ENCODE measurements at places on chromosomes 7 and 10.

DNA sequence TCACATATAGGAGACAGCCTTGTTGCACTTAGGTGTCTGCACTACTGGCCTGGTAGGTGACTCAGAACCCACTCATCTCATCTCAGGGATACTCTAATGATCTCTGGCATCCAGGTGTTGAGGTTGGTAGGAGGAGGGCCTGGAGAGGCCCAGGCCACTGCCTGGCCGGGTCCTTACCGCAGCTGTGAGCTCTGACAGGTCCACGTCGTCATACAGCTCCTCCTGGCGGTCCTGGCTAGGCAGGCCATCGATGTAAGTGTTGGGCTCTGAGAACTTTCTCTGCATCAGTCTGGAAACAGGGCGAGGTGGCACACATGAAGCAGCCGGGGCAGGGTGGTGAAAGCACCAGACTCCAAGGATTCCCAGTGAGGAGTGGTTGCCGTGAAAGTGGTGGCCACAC, 62.1 kb downstream of the VWA2 start:
- DNase-seq, result no peak

- no peak for DNase-seq
Measured at GRCh38 chr7:103380395-103381191, 33.1 kb downstream of the PSMC2 start.

DNA sequence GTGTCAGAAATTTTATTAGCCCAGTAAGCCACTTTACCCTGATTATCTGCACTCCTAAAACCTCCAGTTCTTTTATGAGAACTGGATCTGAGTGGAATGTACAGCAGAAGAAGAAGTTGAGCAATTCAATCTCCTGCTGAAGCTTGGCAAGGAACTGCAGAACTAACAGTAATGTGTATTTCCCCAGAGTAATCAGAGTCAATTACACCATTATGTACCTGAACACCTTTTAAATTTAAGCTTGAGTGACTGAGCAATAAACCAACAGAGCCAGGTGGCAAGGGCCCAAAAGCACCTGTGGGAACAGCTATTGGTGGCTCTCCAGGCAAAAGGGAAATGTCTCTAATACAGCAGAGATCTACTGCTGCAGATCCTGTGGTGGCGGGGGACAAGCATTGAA, 40.1 kb upstream of the AKR1C2 start:
- no peak for DNase-seq

GRCh38 chr7:103141753-103142404, 7.0 kb downstream of the NAPEPLD start:
- no peak for DNase-seq

- DNase-seq, result no peak
Measured at GRCh38 chr10:114334301-114334700, 70.0 kb downstream of the AFAP1L2 start.

GRCh38 chr7:46532571-46532970, 611.5 kb upstream of the IGFBP3 start:
- no peak for DNase-seq

DNA sequence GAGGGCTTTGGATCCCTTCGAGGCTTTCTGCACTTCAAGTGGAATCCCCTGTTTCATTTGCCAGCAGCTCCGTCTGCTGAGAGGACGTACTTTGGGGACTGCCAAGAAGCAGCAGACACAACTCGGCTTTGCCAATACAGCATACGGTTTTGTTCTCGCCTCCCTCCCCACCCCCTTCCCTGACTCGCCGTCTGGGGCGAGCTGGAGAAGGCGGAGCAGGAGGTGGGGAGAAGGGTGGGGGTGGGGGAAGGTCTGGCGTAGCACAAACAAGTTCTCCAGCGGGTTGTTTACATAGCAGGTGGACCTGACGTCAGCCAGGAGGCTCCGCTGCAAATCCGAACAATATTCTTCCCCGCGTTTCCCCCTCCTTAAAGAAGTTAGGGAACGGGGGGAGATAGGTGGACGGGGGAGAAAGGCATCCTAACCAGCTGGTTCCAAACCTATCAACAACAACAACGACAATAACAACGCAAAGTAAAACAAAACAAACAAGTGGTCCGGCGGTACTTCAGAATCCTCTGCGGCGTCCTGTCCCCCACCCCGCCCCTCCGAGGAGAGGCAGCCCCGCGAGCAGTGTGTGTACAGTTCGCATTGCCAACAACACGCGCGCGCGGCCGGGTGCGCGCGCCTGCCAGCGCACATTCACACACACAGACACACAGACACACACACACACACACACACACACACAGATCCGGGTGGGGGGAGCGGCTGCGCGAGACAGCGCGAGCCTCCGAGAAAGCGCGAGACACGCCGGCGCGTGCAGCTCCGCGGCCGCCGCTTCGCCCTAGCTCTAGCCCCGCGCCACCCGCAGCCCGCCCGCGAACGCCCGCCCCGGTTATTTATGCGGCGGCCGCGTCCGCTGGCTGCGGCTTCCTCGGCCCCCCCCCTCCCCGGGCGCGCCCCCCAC, 167.0 kb upstream of the PPP1R3A start:
- no peak for DNase-seq

DNA sequence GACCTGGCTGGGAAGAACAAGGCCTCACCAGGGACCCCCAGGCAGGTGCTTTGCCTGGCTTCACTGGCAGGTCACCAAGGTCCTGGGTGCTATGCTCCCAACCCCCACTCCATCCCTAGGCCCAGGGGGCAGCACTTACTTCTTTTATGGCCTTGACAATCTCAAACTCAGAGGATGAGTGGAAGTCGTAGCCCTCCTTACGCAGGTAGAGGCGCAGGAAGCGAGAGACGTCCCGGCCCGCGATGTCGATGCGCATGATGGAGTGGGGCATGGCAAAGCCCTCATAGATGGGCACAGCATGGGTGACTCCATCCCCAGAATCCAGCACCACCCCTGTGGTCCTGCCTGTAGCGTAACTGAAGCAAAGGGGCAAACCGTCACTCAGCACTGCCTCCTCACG, 18.5 kb downstream of the ACTR1A start:
- DNase-seq, result no peak

DNA sequence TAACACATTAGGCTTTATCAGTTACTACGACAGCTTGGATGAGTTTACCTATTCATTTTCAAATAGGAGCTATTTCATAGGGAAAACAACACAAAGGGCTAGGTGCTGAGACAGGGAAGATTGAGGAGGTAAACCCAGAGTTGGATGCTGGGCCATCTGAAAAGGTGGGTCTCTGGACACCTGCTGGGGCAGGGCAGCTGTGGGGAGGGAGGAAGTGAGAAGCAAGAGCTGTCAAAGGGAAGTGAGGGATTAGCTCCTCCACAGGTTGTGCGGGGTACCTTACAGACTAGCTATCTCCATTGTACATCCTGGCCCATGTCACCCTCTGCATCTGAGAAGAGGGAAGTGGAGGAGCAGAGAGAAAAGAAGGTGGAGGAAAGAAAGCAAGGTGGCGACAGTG, 48.9 kb downstream of the BLNK start:
- no peak for DNase-seq

DNA sequence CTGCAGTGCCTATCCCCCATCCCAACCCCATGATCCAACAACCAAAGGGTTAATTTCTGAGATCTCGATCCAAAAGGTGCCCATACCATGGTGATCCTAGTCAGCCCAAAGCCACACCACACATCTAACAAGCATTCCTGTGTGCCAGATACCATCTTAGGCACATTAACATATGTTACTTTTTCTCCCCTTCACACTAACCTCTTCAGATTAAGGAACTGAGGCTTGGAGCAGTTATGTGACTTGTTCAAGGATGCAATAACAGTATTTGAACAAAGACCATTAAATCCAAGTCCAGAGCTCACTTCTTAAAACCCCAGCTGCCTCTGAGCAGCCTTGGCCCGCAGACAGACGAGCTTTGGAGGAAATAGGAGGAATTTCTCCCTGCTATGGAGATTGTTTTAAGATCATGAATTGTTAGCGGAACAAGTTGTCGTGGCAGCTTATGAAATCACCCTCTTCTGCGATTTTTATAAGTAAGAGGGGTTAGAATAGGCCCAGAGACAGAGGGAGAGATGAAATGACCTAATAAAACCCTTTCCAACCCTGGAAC, 327.2 kb downstream of the KCNMA1 start:
- DNase-seq, result no peak

DNA sequence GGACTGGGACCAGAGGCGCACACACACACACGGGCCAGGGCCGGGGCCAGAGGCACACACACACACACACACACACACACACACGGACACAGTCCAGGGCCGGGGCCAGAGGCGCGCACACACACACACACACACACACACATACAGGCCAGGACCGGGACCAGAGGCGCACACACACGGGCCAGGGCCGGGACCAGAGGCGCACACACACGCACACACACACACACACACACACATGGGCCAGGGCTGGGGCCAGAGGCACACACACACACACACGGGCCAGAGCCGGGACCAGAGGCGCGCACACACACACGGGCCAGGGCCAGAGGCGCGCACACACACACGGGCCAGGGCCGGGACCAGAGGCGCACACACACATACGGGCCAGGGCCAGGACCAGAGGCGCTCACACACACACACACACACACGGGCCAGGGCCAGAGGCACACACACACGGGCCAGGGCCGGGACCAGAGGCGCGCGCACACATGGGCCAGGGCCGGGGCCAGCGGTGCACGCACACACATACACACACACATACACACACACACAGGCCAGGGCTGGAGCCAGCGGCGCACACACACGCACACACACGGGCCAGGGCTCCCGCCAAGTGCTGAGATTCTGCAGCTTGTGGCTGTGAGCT, 268.8 kb downstream of the ELFN1 start:
- DNase-seq, result no peak

DNA sequence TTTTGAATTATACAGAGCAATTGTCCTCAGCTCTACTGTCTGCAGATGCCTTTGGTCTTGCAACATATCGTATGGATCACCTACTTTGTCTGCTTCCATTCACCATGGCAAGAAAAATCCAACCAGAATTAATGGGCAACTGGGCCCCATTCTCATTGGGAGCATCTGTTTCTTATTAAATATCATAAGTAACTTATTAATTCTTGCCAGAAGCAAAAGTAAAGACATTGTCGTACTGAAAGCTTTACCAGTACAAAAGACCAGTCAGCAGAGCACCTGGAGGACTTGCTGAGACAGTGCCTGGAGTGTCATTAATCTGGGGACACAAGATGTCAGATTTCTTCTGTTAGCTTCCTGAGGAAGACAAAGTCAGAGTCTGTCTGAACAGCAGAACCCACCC, 404.5 kb downstream of the INHBA start:
- no peak for DNase-seq

DNA sequence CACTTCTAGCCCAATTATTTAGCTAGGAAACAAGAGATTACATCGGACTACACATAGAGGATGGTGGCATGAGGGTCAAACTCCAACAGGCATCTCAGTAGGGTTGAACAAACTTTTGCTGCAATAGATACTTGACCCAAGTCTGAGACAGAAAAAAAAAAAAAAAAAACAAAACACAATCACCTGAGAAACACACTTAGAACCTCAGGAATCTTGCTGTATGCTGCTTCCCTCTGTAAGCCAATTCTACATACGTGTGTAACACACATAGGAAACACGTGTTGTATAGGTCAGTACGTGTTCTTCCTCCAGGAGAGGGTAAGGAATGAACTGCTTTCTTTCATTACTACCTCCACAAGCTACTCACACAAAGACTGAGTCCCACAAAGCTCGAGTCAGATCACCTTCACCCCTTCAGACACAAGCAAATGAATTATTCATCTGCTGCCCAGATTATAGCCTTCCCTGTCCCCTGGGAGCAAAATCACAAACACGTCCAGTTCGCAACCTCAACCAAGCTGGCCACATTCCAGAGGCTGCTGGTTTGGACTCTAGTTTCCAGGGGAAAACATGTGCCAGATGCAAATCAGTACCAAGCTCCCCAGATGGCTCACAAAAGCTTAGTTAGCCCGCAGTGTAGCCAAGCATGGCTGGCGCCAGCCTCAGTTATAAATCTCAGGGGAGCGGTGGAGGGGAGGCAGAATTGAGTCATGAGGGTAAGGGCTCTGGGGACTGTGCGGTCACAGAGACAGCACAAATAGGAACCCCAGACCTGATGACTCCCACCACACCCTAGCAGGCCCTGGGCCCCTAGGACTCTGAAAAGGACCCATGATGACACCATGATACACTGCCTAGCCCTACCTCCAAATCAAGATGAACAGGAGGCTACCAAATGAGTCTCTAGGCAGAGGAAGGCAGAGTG, 15.1 kb downstream of the PSAP start:
- DNase-seq, result no peak
